ENCODE measurements at places on chromosomes 3 and 15.

- peaks cover 14% of the 10 kb centered on the region for H3K36me3 ChIP-seq
- H3K4me1 ChIP-seq = peaks cover 9% of the 10 kb centered on the region
- no peak overlapping the region for H3K4me3 ChIP-seq
- no peak overlapping the region for H3K27ac ChIP-seq
- H3K27me3 ChIP-seq = no peaks in the 10 kb centered on the region
Observed at GRCh38 chr3:17585394-17586325, 156.8 kb downstream of the TBC1D5 start.

GRCh38 chr15:33963831-33964664 is 4.2 kb upstream of the CHRM5 start:
- H3K4me3 ChIP-seq = no peak overlapping the region
- no peaks in the 10 kb centered on the region for H3K4me1 ChIP-seq
- H3K27ac ChIP-seq = no peak overlapping the region
- H3K27me3 ChIP-seq = no peaks in the 10 kb centered on the region
- H3K36me3 ChIP-seq = peaks cover 3% of the 10 kb centered on the region

DNA sequence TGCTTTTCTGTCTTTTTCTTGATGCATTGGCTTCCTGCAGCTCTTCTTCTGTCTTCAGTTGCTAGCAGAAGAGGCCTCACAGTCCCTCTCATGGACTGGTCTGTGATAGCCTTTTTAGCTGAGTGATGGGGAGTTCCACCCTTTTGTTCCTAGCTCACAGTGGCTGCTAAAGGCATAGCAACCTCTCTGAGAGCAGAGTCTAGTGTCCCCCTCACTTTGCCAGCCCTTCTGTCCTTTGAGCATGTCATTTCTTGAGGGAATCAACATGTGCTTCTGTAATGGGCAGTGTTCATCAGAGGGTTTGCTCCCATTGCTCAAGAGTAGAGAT is 44.4 kb downstream of the GAP43 start:
- H3K4me1 ChIP-seq = peaks cover 9% of the 10 kb centered on the region
- no peak for DNase-seq
- H3K4me3 ChIP-seq = no peak overlapping the region
- no peaks in the 10 kb centered on the region for H3K27me3 ChIP-seq

DNA sequence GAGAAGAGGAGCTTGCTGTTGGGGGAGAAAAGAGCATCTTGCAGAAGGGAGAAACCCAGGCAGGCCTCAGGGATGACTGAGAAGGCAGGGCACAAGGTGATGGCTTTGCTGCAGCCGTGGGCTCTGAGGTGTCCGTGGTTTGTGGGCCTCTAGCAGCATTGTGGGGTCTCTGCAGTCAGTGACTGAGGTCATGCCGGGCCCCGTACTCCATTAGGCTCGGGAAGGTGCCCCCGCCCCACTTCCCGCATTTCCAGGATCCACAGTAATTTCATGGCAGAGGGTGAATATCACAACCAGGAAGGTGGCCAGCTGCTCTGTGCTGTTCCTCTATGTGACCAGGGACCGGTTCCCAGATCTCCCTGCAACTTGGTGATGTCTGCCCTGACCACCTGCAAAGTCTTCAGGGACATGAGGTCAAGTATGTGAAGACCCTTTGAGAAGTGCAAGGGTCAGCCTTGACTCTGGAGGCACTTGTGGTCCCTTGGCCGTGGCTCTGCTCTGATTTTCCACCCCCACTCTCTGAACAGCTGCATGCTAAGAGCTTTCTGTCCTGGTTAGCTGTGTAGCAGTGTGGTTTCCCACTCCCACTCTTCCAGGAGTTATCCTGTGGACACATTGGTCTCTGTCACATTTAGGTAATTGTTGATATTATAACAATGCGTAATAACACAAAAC is 3.6 kb downstream of the KLF13 start:
- H3K27me3 ChIP-seq = no peaks in the 10 kb centered on the region
- H3K4me3 ChIP-seq = peak overlapping the region; percentile 92
- H3K36me3 ChIP-seq = peaks cover 31% of the 10 kb centered on the region
- H3K27ac ChIP-seq = peak overlapping the region; percentile 95

DNA sequence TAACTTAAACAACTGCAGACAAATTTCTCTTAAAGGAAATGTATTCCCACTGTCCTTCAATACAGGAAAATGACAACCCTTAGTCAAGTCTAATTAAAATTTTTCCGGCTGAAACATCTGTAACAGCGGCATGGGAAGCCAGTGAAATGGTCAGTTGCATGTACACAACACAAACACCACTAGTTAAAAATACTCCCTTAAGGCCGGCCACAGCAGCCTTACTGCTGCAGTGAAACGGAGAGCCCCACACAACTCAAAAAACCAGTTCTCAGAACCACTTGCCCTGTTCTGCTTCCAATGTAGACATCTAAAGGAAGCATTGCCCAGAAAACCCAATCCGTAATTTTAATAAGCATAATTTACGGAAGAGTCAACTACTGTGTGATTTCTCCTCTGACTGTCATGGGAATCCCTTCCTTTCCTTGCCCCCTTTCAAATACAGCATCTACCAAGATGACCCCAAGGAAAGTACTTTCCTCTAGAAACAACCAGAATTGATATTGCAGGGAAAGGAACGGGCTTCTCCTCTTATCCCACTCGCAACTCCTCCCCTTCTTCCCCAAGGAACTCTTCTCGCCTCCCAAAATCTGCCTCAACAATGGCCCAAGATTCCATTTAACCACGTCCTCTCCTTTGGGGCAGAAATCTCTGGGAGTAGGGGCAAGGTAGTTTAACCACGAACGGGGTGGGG is 1.6 kb downstream of the FBN1 start:
- peaks cover 6% of the 10 kb centered on the region for H3K4me1 ChIP-seq
- H3K4me3 ChIP-seq = no peak overlapping the region
- no peak for DNase-seq
- H3K27me3 ChIP-seq = peaks cover 59% of the 10 kb centered on the region
- no peaks in the 10 kb centered on the region for H3K36me3 ChIP-seq

DNA sequence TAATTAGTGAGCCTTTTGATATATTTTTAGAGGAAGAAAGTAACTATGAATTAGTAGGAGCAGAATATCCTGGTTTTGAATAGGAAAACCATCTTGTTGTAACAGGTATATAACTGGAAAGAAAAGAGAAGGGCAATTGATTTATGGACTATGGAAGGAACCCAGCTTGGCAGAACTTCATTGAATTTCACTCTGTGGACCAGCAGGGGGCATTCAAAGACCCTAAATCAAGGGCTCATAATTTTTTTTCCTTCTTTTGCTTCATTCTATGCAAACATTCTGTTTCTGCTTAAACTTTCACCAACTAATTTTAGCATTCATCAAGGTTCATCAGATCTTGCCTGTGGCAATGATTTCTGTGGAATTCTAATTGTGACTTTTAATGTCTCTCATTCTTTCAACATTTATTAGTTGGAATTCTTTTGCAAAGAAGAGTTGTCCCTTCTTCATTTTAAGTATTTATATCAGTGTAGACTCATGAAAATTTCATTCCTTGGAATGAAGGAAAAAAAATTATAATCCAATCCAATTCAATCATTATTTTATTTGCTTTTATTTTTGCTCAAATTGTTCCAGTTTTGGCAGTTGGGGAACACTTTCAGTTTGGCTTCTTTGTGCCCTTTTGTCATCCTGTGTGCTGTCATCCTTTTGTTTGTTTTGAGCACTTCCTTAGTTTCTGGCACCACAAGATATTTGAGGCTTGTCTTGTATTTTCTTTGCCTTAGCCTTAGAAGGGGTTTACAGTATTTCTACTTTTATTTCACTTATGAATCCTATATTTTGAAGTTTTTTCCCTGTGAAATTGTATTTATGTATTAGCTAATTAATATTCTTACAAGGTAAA is 30.4 kb downstream of the NXPE3 start:
- H3K4me3 ChIP-seq = peak overlapping the region; percentile 51
- no peaks in the 10 kb centered on the region for H3K36me3 ChIP-seq
- H3K4me1 ChIP-seq = peaks cover 37% of the 10 kb centered on the region
- no peaks in the 10 kb centered on the region for H3K27me3 ChIP-seq
- peak; percentile 65 for DNase-seq
- H3K27ac ChIP-seq = peak overlapping the region; percentile 79

GRCh38 chr15:70772402-70772801 is 9.0 kb upstream of the UACA start:
- no peaks in the 10 kb centered on the region for H3K36me3 ChIP-seq
- H3K4me1 ChIP-seq = no peaks in the 10 kb centered on the region
- no peak overlapping the region for H3K27ac ChIP-seq
- no peak overlapping the region for H3K4me3 ChIP-seq

DNA sequence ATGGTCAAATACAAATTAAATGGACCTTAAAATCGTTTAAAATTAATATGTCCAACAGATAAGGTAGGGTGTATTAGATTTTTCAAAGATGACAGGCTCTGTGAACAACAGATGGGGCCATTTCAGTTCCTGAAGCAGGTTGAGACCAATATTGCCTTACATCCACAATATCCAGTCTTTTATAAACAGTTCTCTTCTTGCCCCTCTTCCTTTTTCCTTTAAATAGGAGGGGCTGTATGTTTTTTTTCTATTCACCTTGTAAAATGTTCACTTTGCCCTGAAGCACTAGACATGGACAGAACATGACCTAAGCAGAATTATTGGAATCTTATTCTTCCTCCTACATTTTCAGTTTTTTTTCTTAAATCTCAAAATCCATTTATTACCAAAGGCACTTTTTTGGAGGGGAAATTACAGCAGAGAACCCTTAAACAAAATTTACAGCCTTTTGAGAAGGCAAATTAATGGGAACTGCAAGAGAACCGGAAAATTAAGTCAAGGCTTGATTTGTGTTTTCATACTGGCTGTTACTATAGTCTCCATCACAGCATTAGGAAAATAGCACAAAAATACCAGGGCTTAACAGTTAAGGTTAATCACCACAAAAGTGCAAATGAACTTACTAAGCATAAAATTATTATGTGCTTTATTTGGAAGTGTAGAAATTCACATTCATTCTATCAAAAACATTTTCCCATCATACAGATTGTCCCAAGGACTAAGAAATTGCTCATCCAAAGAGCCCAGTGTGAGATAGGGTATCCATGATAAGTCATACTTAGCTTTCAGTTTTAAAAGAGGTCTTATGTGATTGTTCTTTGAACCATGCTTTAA is 55.8 kb downstream of the CMSS1 start:
- no peaks in the 10 kb centered on the region for H3K27me3 ChIP-seq
- no peak overlapping the region for H3K4me3 ChIP-seq
- H3K27ac ChIP-seq = no peak overlapping the region
- H3K4me1 ChIP-seq = peaks cover 5% of the 10 kb centered on the region
- H3K36me3 ChIP-seq = peaks cover 5% of the 10 kb centered on the region

GRCh38 chr3:155323063-155323666 is 29.7 kb upstream of the STRIT1 start:
- DNase-seq = no peak
- H3K36me3 ChIP-seq = no peaks in the 10 kb centered on the region
- no peaks in the 10 kb centered on the region for H3K27me3 ChIP-seq
- no peak overlapping the region for H3K27ac ChIP-seq
- no peak overlapping the region for H3K4me3 ChIP-seq
- H3K4me1 ChIP-seq = no peaks in the 10 kb centered on the region

DNA sequence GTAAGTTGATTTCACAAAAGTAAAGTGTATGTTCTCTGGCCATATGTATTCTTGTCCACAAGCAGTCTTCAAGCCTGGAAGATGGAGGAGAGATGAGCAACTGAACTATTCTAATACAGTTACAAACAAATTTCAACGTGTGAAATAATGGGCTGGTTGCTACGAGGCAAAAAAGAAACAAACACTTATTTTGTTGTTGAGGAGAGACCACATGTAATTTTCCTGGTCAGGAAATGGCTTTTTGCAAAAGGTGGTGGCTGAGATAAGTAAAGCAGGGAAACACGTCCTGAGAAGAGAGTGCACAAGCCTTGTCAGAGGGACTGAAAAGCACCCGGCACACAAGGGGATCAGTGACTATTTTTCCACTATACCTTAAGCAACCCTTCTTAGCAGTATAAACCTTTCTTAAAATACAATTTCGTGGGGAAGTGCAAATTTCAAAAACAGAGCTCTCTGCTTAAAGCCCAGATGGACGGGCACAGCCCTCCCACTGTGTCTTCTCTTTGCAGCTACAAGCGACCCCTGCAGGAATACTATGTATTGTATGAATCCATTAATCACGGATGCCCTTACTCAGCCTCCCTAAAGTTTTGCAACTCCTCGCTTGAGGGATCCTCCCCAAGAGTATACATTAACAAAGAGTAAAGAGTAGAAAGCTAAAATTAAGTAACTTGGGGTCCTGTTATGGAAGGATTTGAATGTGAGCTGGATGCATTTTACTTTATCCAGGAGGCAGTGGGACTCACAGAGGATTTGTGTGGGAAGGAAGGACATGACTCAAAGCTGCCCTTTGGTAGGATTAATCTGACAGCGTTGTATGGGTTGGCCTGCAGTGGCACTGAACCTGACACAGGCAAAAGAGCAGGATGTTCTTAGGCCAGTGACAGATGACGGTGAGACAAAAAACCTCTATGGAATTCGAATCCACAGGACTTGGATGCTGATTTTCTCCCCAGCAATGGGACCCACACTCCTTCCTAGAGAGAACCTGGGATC is 253.7 kb downstream of the IL5RA start:
- no peaks in the 10 kb centered on the region for H3K4me1 ChIP-seq
- no peak overlapping the region for H3K27ac ChIP-seq
- DNase-seq = no peak
- H3K36me3 ChIP-seq = no peaks in the 10 kb centered on the region

GRCh38 chr3:62638316-62638715 is 236.9 kb downstream of the CADPS start:
- H3K27me3 ChIP-seq = peaks cover 24% of the 10 kb centered on the region
- no peaks in the 10 kb centered on the region for H3K4me1 ChIP-seq
- no peak for DNase-seq
- H3K36me3 ChIP-seq = no peaks in the 10 kb centered on the region

DNA sequence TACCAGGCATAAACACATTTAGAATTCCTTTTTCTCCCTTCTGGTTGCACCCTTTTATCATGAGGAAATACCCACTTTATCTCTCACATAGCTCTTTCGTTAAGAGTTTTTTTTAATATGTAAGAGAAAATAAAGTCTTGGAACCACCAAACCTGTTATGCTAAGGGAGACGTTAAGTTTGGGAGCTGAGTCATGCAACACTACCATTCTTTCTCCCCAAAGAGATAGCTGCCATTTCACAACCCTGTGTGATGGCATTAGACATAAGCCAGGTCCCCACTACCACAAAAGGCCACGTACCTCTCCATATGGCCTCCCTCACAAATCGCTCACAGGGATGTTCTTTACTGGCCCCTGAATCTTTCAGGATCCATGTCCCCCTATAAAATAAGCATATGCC is 7.6 kb upstream of the NIPA1 start:
- no peak for DNase-seq
- no peak overlapping the region for H3K27ac ChIP-seq
- H3K36me3 ChIP-seq = no peaks in the 10 kb centered on the region
- H3K27me3 ChIP-seq = no peaks in the 10 kb centered on the region

GRCh38 chr3:153897842-153898241 is 223.3 kb upstream of the ARHGEF26 start:
- H3K27me3 ChIP-seq = peaks cover 4% of the 10 kb centered on the region
- H3K36me3 ChIP-seq = no peaks in the 10 kb centered on the region
- no peaks in the 10 kb centered on the region for H3K4me1 ChIP-seq
- H3K4me3 ChIP-seq = no peak overlapping the region
- no peak for DNase-seq

- DNase-seq = no peak
- no peak overlapping the region for H3K27ac ChIP-seq
- no peaks in the 10 kb centered on the region for H3K4me1 ChIP-seq
- no peak overlapping the region for H3K4me3 ChIP-seq
- H3K36me3 ChIP-seq = no peaks in the 10 kb centered on the region
Observed at GRCh38 chr3:3771567-3771966, 27.7 kb upstream of the LRRN1 start.

- no peaks in the 10 kb centered on the region for H3K36me3 ChIP-seq
- H3K4me3 ChIP-seq = no peak overlapping the region
- no peaks in the 10 kb centered on the region for H3K4me1 ChIP-seq
- no peak for DNase-seq
Observed at GRCh38 chr3:175704366-175705055, 845.4 kb downstream of the NAALADL2 start.

Measured in naive thymus-derived CD8-positive, alpha-beta T cell (primary cell).